Astrocyte (in vitro differentiated cells and primary cell): ENCODE measurements at places on chromosomes 1 and 21. TPM values are rescaled to one million over a fixed set of nuclear protein-coding genes. Genes with fewer than 3 reads are reported as not detected.

Gene GPR25
- total RNA-seq, result not detected in 2 replicates

Gene SZT2
- 28.5 and 30.0 TPM in 2 replicates for total RNA-seq

GRCh38 chr1:65151641-65152040, 3.6 kb downstream of the AK4 start:
- no peak for DNase-seq

DNA sequence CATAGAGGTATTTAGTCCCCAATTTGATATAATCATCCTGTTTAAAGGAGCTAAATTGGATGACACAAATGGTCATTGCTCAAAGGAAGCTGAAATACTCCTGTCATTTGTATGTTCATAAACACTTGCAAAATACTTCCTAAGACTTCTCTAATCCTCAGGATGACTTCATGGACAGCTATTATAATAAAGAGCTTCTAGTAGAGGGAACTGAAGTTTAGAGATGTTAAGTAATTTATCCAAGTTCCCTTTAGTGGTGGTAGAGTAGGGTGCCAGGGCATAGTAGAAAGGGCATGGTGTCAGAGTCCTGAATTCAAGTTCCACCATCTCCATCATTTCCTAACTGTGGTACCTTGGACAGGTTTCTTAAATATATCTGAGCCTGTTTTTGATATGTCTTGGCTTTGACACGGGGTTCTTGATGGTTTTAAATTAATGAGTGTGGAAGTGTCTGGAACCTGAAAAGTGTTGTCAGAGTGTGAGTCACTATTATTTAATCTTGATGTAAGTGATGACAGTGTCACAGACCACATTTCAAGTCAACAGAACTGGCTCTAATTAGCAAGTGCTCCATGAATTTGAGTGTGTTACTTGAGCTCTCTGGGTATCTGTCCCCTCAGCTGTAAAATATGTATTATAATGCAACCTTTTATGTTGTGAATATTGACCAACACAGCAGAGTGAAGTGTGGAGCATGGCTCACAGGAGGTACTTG, 12.1 kb upstream of the GBP6 start:
- DNase-seq, result no peak

DNA sequence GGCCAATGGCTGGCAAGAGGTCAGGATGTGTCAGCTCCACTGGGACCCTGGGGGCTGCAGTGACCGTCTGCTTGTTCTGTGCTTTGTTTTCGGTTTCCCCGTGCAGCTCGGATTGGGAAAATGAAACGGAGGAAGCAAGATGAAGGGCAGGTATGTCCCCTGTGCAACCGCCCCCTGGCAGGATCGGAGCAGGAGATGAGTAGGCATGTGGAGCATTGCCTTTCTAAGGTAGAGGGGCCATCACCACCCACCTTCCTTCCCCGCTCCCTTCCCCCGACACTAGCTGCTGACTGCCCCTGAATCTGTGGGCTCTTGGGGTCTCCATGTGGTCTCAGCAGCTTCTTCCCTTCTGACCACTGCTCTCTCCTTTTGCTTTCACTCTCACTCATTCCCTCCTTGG, 38.8 kb downstream of the TMEM53 start:
- no peak for DNase-seq

- DNase-seq, result no peak
Measured at GRCh38 chr1:37612186-37612585, 16.4 kb upstream of the GNL2 start.

DNA sequence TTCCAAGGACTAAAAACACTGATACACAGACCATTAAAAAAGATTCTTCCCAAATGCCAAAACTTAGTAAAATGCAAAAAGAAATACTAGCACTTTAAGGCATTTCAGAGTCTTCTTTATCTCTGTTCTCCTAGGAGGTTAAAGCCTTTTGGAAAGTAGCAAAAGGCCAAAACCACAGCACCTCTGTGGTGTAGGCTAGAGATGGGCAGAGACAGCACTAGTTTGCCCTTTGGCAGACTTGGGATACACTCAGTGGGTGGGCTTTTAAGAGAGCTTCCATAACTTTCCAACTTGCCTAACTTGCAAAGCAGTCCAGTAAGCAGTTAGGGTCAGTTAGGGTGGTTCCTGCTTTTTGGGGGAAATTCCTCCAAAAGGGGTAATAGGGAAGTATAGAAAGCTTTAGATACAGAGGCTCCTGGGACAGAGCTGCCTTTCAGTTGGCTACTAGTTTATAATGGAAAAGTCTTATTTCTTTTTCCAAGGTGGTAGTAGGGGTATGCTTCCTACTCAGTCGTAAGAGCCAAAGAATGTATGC, 17.9 kb upstream of the PTCH2 start:
- DNase-seq, result no peak

Gene TMEM52
- 0.84 and 1.4 TPM in 2 replicates for total RNA-seq

GRCh38 chr1:226349081-226349480, 40.1 kb upstream of the LIN9 start:
- DNase-seq, result no peak

Gene BSND
- total RNA-seq, result not detected in 2 replicates

Gene C1orf226
- total RNA-seq, result 0.73 and 0.89 TPM in 2 replicates

Gene RNF11
- 119 and 126 TPM in 2 replicates for total RNA-seq
